ENCODE measurements at places on chromosomes 4 and X.

DNA sequence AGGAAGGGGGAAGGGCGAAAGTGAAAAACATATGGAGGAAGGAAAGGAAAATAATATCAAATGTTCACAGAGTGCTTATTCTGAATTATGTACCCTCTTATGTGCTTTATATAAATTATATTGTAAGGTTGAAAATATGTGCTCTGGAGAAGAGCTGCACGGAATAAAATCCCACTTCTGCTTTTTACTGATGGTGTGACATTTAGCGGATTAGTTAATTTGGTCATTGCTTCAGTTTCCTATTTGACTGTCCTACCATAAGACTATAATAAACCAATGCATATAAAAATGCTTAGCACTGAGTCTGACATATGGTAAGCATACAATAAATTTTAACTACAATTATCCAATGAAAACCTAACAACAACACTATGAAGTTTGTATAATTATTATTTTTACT, 86.2 kb downstream of the NPFFR2 start:
- no peak for DNase-seq

GRCh38 chr4:161555689-161556660, 607.8 kb downstream of the FSTL5 start:
- no peak for DNase-seq

DNA sequence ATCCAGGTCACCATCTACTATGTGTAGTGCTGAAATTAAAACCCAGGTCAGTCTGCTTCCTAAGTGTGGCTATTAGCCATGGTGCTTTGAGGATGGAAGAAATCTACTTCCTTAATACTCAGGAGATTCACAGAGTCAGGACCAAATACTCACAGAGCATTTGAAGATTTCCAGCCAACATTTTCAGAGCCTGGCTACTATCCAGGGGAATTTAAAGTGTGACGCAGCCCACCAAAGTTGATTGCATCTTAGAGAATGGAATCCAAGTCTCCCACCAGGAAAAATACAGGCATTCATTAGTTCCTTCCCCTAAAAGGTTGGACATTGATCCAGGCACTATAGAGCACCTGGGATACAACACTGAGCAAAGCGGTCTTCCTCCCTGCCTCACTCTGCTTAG, 83.8 kb downstream of the HS3ST1 start:
- DNase-seq = no peak

DNA sequence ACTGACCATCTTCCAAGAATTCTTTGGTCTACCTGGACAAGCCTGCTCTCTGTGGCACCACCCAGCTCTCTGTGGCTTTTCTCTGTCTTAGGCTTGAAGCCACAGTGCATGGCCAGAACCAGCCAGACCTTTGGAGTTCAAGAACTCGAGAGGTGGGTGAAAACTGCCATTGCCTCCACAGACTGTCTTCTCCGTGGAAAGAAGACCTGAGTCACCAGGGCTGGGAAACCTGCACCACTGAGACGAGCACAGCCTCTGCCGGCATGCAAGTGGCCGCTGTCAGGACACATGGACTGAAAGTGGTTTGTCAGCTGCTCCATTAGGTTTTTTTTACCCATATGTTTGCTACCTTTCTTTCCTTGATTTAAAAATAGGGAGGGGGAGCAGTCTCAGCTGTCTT, 74.5 kb downstream of the MGST2 start:
- DNase-seq = no peak

- no peak for DNase-seq
These were observed 57.6 kb upstream of the RAP1GDS1 start for GRCh38 chr4:98203332-98204235.

DNA sequence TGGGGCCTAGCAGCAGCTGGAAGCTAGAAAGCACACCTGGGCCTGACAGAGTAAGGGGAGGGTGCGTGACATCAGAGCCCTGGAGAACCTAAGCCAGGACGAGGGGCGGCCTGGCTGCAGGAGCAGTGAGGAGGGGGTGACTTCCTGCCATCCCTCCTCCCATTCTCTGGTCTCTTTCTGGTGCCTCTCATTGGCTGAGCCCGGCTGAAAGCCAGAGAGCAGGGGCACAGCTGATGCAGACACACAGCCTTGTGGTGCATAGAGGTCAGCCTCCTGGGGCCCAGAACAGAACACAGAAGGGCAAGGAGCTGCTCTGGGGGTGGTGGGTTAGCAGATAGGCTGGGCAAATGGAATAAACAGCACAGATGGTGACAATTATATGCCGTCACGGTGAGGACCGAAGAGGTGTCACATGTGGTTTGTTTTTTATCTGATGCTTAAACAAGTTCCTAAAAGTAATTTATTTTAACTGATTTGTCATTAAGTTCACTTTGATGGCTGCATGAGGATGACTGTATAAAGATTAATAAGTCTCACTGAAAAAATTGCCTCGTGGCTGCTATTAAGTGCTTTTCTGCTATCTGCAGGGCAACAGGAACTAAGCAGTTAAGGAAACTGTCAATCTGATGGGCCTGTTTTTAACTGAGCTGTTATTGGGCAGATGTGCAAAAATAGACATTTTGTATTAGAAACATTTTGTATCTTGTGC, 102.0 kb downstream of the FNIP2 start:
- no peak for DNase-seq

GRCh38 chr4:1910643-1911042, 39.5 kb downstream of the NSD2 start:
- DNase-seq = peak; percentile 39

GRCh38 chr4:115119804-115120352, 6.5 kb upstream of the NDST4 start:
- no peak for DNase-seq

GRCh38 chr4:14078326-14078725, 450.8 kb upstream of the BOD1L1 start:
- DNase-seq = no peak

DNA sequence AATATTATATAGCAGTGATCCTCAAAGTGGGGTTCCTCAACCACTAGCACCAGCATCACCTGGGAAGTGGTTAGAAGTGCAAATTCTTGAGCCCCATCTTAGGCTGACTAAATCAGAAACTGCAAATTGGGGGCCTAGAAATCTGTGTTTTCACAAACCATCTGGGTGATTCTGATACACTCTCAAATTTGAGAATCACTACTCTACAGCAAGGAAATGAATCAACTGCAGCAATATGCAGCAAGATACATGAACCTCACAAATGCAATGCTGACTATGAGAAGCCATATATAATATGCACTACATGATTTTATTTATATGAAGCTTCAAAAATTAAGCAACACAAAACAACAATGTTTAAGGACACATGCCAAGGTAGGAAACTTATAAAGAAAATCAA, 36.2 kb upstream of the IRS4 start:
- no peak for DNase-seq

- peak; percentile 31 for DNase-seq
These were observed 31.3 kb downstream of the DRD5 start for GRCh38 chr4:9812501-9813340.

DNA sequence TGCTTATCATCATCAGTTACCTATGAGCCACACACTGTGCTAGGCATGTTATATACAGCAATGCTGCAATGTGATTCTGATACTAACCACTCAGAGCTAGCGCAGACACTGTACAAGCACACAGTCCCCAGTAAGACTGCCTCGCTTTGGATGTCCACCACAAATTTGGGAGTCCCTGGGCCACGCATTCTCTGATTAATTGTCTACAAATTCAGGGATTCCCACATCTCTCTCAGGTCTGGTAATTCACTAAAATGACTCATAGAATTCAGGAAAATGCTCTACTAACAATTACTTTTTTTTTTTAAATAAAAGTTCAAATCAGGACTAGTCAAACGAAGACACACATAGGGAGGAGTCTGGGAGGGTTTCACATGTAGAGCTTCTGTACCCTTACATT, 652.1 kb upstream of the AADAT start:
- no peak for DNase-seq

GRCh38 chrX:96721354-96721753, 36.7 kb downstream of the DIAPH2 start:
- DNase-seq = no peak

GRCh38 chr4:153204247-153204671, at the start of gene TRIM2:
Gene TRIM2, plus strand, starts transcription at chr4:153204443. Its CDS starts 88 bp downstream, at chr4:153204531.
- peak; percentile 77 for DNase-seq

DNA sequence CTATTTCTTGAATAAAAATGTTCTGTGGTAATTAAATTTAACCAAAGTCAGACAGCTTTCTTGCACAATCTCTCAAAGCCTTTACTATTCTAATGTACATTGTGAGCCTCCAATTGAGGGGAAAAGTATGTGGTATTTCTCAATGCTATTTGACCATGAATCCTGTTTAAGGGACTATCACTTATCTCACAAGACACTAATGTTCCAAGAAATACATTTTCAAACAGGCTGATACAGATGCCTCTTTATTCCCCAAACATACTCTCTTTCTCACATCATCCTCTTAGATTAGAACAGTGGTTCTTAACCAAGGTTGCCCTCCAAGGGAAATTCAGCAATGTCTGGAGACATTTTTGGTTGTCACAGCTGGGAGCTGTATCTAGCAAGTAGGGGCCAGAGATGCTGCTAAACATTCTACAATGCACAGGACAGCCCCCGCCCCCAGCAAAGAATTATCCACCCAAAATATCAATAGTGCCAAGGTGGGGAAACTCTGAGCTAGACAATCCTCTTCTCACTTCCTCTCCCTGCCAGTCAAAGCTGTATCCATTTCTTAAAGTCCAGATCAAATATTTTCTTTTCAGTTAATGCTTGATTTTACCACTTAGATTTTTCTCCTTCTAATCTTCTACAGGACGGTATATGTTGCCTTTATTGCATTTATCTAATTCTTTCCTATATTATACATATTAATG, 129.2 kb upstream of the TRIM2 start:
- no peak for DNase-seq

GRCh38 chr4:187612301-187612700, 383.3 kb upstream of the ZFP42 start:
- DNase-seq = no peak

- no peak for DNase-seq
These were observed 86.1 kb downstream of the CPE start for GRCh38 chr4:165464813-165465381.
